Glutamatergic neuron (in vitro differentiated cells): ENCODE measurements at places on chromosomes 16 and 17. TPM values are rescaled to one million over a fixed set of nuclear protein-coding genes. Genes with fewer than 3 reads are reported as not detected.

Gene ABCC3
- total RNA-seq, result not detected

Gene FNDC8
- total RNA-seq, result not detected

Gene ATP1B2
- 11.3 TPM for total RNA-seq

Gene SLC12A4
- 19.9 TPM for total RNA-seq

Gene ATP2C2
- not detected for total RNA-seq

Gene CCDC78
- total RNA-seq, result 18.9 TPM

Gene ATAD5
- 6.4 TPM for total RNA-seq

Gene HID1
- total RNA-seq, result 106 TPM

Gene CFAP97D1
- not detected for total RNA-seq

Gene TBX6
- 0.86 TPM for total RNA-seq

Gene USP6
- 4.7 TPM for total RNA-seq

Gene EFCAB5
- total RNA-seq, result 0.69 TPM

Gene CUEDC1
- 22.9 TPM for total RNA-seq

Gene KLHDC4
- total RNA-seq, result 65.4 TPM

Gene USP22
- 420 TPM for total RNA-seq

Gene SHBG
- not detected for total RNA-seq

Gene TBC1D3G
- not detected for total RNA-seq

Gene HAS3
- 0.42 TPM for total RNA-seq

Gene SLC39A11
- 16.3 TPM for total RNA-seq

Gene KRTAP4-3
- not detected for total RNA-seq

Gene RUNDC3A
- 282 TPM for total RNA-seq

Gene FASN
- total RNA-seq, result 439 TPM

Gene CACNG3
- 2.2 TPM for total RNA-seq

Gene PLLP
- not detected for total RNA-seq

Gene ABCC12
- total RNA-seq, result not detected

Gene KRT17
- not detected for total RNA-seq

Gene NACA2
- total RNA-seq, result not detected

Gene GABARAPL2
- total RNA-seq, result 208 TPM

Gene CLEC18B
- 1.6 TPM for total RNA-seq
